ENCODE measurements at places on chromosomes 3 and 15.

GRCh38 chr3:148147903-148148302 lies 549.8 kb upstream of the AGTR1 start:
- DNase-seq = no peak

DNA sequence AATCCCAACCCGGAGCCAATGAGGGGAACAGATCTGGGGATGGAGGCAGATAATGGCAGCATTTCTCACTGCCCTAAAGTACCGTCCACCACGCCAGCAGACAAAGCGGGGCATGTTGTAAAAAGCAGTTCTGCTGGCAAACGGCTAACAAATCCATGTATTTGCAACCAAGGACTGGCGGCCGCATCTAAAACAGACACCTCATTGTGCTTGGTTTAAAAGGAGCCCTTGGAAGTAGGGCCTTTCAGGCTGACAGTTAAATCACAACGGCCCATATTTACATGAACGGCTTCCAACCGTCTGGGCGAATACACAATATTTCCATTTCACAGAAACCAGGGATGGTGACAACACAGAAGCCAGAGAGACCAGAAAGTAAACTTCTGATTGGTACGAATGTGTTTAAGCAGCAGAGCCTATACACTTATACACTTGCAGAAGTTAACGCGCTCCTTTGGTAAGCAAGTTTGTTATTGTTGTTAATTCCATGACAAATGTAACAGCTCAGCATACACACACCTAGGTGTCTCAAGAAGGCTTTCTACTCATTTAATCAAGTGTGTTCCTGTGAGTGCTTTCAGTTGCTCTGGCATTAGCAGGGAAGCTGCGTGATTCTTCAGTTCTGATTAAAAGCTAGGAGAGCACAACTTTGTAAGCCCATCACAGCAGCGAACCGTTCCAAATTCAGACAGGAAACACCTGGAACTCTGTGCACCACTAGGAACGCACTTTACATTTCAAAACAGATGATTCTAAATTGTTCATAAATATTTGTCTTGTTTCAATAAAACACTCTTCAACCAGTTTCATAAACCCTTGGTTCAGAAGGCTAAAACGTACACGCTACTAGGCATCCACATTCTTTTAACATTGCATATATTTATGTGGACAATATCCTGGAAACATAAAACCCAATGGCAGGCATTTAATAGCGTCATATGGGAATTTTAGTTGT lies 112.9 kb downstream of the PDZRN3 start:
- DNase-seq = no peak

DNA sequence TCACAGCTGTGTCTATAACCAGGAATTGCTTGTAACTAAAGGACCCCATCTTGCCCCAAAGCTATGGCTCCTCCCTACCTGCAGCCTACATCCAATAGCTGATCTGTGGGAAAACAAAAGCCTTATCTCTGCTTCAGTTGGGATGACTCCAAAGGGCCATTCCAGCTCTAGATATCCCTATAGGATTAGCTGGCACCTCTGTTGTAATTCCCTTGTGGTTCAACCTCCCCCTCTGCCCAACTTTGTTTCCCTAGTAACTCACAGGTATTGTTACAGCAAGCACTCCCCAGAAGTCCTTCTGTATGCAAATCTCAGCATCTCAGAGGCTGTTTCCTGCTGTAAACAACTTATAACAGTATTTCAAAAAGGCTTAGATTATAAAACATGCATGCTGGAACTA lies 478.6 kb downstream of the AGBL1 start:
- DNase-seq = no peak

GRCh38 chr15:59437142-59437816 lies 707 bp upstream of the FAM81A start:
- no peak for DNase-seq

GRCh38 chr3:10555263-10555662 lies 49.9 kb upstream of the ATP2B2 start:
- no peak for DNase-seq

GRCh38 chr15:68650901-68651709 lies 72.3 kb downstream of the CORO2B start:
- DNase-seq = no peak

DNA sequence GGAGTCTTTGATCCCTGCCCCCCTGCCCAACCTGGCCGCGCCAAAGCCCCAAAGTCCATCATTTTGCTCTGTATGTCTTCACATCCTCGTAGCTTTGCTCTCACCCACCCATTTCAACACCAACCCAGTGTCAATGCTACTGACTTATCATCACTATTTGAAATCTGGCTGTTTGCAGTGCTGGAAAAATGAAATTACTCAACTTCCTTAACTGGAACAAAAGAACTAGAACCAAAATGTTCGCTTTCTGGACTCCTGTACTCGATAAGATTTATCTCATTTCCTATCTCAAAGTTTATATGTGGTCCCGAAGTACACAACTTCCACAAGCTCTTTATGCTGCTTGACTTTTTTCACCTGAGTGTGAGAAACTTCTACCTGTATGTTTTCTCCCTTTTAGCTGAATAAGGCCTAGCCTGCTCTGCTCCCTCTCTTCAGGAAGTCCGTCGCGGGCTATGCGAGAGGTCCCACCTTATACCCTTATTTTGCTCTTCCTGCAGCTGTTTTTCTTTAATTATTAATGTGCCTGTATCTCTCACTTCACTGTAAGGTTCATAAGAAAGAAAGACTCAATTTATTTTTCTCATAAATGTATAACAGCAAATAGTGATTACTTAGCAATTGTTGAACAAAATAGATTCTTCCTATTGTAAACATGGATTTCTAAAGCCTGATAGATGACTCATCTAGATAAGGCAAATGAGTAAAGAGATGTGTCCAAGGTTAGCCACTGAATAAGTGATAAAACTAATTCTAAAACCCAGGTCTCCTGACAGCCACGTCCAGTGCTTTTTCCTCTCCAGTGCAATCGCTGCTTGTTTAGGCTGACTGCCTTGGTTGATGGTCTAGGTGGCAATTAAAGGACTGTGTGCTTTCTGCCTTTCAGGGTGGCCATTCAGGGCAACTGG lies 464.1 kb upstream of the TPRG1 start:
- no peak for DNase-seq

DNA sequence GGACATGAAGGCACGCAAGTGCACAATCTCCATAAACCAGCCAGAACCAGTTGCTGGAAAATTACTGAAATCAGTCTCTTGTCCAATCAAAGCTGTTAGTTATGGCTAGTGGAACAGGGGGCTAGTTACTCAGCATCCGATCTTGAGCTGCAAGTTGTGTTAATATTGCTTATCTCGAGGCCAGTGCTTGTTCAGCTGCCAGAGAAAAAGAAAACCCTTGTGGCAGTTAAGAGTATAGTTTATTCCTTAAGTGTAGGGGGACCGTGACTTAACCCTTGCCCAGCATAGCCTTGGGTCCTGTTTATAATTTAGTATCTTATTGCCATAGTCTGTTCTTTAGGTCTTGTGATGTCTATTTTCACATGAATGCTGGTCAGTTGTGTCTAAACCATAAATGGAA lies 268.5 kb downstream of the CD47 start:
- DNase-seq = no peak

DNA sequence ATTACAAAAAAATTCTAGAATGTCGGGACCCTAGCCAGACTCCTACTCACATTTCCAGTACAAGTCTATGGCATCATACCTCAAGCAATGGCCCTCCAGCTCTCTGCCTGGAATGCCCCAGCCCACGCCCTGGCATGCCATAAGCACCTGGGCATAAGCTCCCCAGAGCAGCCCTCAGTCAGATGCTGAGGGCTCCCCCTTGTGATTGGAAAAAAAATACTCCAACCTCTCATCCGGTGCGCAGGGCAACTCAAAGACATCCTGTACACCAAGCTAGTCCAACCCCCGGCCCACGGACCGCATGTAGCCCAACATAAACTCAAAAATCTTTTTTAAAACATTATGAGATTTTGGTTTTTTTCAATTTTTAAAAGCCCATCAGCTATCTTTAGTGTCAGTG lies 115.4 kb downstream of the NEK10 start:
- no peak for DNase-seq

- DNase-seq = no peak
These were observed 219.4 kb downstream of the STAG1 start for GRCh38 chr3:136532766-136533165.

- DNase-seq = no peak
These were observed 11.7 kb upstream of the MBNL1 start for GRCh38 chr3:152256851-152257562.
